AG09309 (cell line): ENCODE measurements at places on chromosomes 1 and 21.

GRCh38 chr1:109757936-109758786, 5.6 kb downstream of the EPS8L3 start:
- DNase-seq = no peak

- no peak for DNase-seq
These were observed 563.0 kb upstream of the NEGR1 start for GRCh38 chr1:72845381-72845780.

GRCh38 chr1:11571906-11572616, 82.2 kb downstream of the FBXO2 start:
- DNase-seq = no peak

DNA sequence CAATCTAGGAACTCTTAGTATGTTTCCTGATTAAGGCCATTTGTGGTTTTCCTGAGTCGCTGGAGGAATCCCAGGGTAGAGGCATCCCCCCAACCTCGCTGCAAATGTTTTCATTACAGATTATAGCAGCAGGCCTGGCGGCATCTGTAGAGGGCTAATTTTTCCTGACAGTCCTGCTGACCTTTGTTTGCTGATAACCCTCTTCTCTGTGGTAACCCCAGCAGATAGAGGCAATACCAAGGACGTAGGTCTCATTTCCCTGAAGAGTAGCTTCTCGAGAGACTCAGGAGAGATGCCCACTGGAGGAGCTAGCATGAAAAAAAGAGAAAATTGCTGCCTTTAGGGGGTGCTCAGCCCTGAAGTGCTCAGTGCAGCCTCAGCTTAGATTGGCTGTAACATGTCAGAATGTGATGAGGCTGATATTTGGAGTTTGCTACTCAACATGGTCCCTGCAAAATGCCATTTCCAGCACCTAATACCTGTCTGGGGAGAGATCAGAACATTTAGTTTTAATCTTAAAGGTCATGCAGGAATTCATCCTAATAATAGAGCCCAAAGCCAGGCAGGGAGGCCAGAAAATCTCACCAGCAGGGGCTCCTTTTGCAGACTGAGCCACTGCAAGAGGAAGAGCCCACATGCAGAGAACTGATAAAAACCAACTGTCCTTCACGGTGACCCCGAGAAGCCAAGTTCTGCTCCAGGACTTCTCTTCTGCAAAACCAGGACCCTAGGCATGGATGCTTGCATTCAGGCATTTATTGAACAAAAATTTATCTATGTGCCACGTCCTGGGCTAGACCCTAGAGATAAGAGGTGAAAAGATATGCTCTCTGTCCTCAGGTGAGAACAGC, 184.5 kb downstream of the KAZN start:
- DNase-seq = no peak

- no peak for DNase-seq
These were observed 855 bp upstream of the IVNS1ABP start for GRCh38 chr1:185317886-185318310.

GRCh38 chr21:43609501-43610340, 49.6 kb downstream of the HSF2BP start:
- DNase-seq = no peak

- no peak for DNase-seq
These were observed 26.6 kb downstream of the SRSF11 start for GRCh38 chr1:70247768-70248167.

DNA sequence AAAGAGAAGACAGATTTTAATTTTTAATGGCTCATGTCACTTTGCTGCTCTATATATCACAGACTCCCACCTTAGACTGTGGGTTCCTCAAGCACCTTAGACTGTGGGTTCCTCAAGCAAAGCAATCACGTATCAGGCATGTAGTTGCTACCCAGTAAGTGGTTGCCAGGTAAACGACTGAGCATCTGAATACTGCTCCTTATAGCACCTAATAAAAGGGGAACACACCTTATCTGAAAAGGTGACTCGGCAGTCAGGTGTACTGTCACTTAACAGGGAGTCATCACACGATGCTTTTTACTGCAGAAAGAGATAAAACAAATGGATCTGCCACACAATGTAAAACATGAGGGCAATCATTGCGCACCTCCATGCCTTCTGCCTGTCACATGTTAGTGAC, 92.5 kb upstream of the LPGAT1 start:
- no peak for DNase-seq

- DNase-seq = no peak
These were observed 569 bp downstream of the RNF207 start for GRCh38 chr1:6206520-6206855.

DNA sequence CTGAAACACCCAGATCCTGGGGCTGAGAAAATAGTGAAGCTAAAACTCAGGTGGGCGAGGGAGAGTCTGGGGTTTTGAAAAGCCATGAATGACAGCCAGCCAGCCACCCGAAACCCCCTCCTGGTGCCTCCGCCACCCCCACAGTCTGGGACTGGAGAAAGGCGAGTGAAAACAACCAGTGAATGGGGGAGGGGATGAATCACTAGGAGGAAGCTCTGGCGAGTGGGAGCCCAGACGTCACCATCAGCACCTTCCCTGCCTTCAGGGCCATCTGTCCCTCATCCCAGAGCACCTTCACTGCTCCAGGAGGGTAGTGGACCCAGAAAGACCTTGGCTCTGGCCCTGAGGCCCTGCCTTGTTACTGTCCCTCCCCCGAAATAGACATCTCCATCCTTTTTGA, 9.2 kb downstream of the RORC start:
- no peak for DNase-seq

GRCh38 chr1:172266528-172267174, 153.8 kb upstream of the C1orf105 start:
- DNase-seq = no peak

DNA sequence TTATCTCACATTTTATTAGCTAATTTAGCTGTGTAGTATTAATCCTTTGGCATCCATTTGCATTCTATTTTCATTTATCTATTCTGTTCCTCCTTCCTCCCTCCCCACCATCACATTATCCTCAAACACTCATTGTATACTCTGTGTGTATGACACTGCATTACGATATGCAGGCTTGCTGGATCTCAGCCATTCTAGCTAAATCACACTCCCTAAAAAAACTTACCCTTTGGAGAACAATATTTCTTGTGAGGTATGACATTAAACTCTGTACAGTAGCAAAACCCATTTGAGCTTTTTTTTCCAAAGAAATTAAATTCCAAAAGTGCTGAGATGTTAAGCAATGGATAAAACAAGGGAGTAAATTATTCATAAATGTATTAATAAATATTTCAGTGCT, 11.4 kb upstream of the RAB3GAP2 start:
- DNase-seq = no peak

GRCh38 chr1:156461781-156462647, 38.6 kb downstream of the MEF2D start:
- DNase-seq = no peak

GRCh38 chr1:77292551-77292950, 10.7 kb downstream of the AK5 start:
- DNase-seq = no peak

- DNase-seq = no peak
These were observed 1024.5 kb upstream of the ADGRL2 start for GRCh38 chr1:80776266-80776665.

- DNase-seq = peak; percentile 89
These were observed 26.8 kb downstream of the EIF4G3 start for GRCh38 chr1:21149855-21150432.

GRCh38 chr1:82240571-82240970, 439.8 kb downstream of the ADGRL2 start:
- DNase-seq = no peak

GRCh38 chr1:230085178-230085515, 18.1 kb downstream of the GALNT2 start:
- DNase-seq = no peak

DNA sequence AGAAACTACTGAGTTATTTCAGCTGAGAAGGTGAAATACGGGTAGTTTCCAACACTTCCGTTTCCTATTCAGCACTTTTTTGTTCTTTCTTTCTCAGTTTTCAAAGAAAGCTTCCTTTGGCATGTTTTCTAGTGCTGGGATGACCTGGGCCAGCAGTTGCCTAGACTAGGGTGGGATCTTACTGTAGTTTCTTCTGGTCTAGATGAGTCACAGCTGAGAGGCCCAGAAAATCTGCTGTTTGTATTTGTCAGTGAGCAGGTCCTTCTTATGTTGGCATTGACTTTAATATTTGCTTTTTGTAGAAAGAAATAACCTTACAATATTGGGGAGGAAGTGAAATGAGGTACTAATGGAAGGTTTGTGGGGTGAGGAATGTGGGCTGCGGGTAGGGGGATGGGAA, 22.2 kb downstream of the C1orf21 start:
- DNase-seq = no peak

- peak; percentile 37 for DNase-seq
These were observed 236.2 kb downstream of the NFIA start for GRCh38 chr1:61318319-61319125.

DNA sequence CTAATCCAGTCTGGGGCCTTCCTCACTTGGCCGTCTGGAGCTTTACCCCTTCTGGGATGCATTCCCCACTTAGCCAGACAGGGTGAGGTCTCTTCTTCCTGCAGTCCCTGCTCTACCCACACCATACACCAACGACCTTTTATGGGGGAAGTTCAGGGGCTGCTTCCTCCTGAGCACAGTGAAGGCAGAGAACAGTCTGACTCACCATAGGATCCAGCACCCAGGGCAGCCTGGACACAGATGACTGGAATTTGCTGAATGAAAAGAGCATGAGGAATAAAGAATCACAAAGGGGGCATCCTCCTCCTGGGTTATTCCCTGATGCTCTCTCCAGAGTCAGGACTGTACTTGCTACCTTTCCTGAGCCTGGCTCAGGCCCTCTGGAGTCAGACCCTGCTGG, 4.6 kb upstream of the FOXE3 start:
- DNase-seq = no peak
